ENCODE measurements at places on chromosomes 4 and X. TPM values are rescaled to one million over a fixed set of nuclear protein-coding genes. Genes with fewer than 3 reads are reported as not detected.
A peak's percentile ranks its signal among the peaks of the same experiment; 100 is the strongest.

DNA sequence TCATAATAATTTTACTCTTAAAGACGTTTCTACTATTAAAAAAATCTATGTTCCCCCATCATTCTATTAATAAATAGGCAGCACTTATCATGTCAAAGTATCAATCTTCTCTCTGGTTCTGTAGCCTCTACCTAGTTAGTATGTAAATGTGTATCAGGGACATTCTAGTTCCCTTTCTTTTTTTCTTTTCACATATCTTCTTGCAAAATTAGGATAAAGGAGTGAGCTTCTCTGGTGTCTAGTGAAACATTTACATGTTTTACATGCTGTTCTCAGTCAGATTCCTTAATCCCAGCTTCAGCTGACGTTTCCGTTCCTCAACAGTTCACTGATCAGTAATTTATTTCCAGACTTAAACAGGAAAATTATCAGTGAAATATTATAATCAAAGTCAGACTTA, 11.8 kb downstream of the PCDH10 start:
- H3K4me3 ChIP-seq = no peak overlapping the region
- no peak overlapping the region for H3K27ac ChIP-seq
- no peaks in the 10 kb centered on the region for H3K36me3 ChIP-seq
- H3K4me1 ChIP-seq = no peaks in the 10 kb centered on the region
- DNase-seq = no peak
- H3K27me3 ChIP-seq = no peaks in the 10 kb centered on the region

DNA sequence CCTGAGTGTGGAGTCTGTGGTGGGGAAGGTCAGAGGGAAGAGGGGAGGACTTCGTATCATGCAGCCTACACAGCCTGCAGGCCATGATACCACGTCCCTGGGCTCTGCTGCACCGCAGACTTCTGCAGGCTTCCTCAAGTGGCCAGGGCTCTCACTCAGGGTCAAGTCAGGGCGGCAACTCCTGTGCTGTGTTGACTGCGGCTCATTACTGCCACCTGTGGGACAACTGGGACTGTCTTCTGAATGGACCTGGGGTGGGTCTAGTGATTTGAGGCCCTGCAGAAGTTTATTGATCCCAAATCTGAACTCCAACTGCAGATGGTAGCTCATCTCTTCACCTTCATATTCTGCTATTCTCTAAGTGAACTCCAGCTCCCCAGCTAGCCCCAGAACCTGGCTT, 167.1 kb downstream of the NSUN7 start:
- H3K4me1 ChIP-seq = no peaks in the 10 kb centered on the region
- H3K27me3 ChIP-seq = no peaks in the 10 kb centered on the region
- no peak overlapping the region for H3K27ac ChIP-seq
- no peaks in the 10 kb centered on the region for H3K36me3 ChIP-seq
- DNase-seq = peak; percentile 69

DNA sequence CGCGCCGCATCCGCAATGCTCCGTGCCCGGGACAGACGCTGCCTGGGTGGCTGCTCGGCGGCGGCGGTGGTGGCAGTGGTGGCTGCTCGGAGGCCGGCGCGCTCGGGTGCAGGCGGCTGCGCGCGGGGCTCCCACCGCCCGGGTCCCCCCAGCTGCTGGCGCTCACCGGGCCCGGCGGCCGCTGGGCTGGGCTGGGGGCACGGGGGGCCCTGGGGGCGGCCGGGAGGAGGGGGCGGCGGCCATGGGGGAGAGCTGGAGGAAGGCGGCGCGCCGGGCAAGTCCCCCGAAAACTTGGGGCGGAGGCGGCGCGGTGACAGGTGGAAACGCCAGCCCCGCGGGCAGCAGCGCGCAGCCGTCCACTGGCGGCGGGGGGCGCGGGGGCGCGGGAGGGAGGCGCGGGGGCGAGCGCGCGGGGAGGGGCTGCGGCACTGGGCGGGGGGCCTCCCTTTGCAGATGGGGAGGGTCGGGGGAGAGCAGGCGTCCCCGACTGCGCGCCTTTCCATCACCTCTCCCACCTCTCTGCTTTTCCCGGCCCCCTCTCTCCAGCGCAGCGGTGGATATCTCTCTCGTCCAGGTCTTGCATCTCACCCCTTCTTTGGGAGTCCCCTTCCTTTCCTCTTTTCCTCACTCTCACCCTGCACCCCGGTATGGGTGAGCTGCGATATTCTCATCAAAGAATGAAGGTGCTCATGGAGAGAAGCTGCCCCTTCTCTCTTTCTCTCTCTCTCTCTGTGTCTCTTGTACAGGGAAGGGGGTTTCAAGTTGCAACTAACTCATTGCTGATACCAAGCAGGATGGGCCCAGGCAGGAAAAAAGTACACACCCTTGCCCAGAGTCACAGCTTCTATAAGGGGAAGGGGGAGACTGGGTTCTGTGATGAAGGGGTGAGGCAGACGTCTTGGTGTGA, 83.7 kb upstream of the DHRSX start:
- no peak overlapping the region for H3K4me3 ChIP-seq
- H3K27ac ChIP-seq = no peak overlapping the region
- no peaks in the 10 kb centered on the region for H3K27me3 ChIP-seq
- no peak for DNase-seq

- peak overlapping the region; percentile 89 for H3K27ac ChIP-seq
- peaks cover 13% of the 10 kb centered on the region for H3K4me1 ChIP-seq
- H3K4me3 ChIP-seq = peak overlapping the region; percentile 39
- H3K36me3 ChIP-seq = no peaks in the 10 kb centered on the region
- H3K27me3 ChIP-seq = no peaks in the 10 kb centered on the region
Measured at GRCh38 chrX:70132877-70133302, 357 bp upstream of the IGBP1 start.

VEGFD gene
- not detected for total RNA-seq

- no peaks in the 10 kb centered on the region for H3K27me3 ChIP-seq
- H3K4me3 ChIP-seq = no peak overlapping the region
- no peaks in the 10 kb centered on the region for H3K36me3 ChIP-seq
Measured at GRCh38 chr4:105470766-105471165, 3.1 kb downstream of the PPA2 start.

MMRN1 gene
- 33.5 TPM for total RNA-seq

GRCh38 chr4:153792618-153793247, 3.9 kb upstream of the SFRP2 start:
- no peak overlapping the region for H3K27ac ChIP-seq
- DNase-seq = no peak
- H3K36me3 ChIP-seq = no peaks in the 10 kb centered on the region
- peaks cover 5% of the 10 kb centered on the region for H3K27me3 ChIP-seq
- H3K4me1 ChIP-seq = peaks cover 40% of the 10 kb centered on the region
- no peak overlapping the region for H3K4me3 ChIP-seq

DNA sequence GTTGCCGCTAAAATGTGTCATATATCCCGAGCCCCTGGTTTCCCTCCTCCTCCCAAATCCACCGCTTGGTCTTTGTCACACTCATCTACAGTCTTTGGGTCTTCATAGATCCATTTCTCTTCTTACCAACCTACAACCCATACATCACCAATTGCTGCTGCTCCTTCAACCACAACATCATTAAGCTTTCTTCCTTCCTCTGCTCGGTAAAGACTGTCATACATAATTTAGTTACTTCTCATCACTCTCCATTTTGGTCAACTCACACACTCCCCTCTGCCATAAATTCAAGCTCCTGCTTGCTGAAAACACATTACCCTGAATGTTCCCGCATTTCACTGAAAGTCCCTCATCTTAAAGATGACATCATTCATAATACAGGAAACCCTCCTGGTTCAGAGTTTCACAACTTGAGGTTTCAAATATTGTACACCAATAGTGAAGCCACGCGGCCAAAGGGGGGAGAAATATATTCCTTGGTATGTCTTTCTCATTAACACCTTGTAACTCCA, 1.7 kb upstream of the DCTD start:
- H3K27me3 ChIP-seq = no peaks in the 10 kb centered on the region
- H3K4me1 ChIP-seq = peaks cover 29% of the 10 kb centered on the region
- no peak overlapping the region for H3K27ac ChIP-seq

DNA sequence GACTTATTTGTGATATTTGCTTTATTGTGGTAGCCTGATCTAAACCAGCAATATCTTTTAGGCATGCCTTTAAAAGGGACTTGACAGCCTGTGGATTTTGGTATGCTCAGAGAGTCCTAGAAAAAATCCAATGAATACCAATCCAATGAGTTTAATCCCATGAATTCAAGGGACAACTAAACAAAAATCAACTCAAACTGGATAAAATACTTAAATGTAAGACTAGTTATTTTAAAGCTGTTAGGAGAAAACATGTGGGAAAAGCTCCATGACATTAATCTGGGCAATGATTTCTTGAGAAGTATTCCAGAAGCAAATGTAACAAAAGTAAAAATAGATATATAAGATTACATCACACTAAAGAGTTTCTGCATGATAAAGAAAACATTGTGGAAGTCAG, 711.5 kb upstream of the PITX2 start:
- H3K4me1 ChIP-seq = no peaks in the 10 kb centered on the region
- no peak overlapping the region for H3K4me3 ChIP-seq

UCP1 gene
- total RNA-seq = not detected

- DNase-seq = no peak
- no peak overlapping the region for H3K27ac ChIP-seq
- no peaks in the 10 kb centered on the region for H3K4me1 ChIP-seq
Measured at GRCh38 chr4:104294811-104295210, 199.9 kb downstream of the CXXC4 start.

APLN gene
- not detected for total RNA-seq

ANKRD50 gene
- 6.7 TPM for total RNA-seq

DNA sequence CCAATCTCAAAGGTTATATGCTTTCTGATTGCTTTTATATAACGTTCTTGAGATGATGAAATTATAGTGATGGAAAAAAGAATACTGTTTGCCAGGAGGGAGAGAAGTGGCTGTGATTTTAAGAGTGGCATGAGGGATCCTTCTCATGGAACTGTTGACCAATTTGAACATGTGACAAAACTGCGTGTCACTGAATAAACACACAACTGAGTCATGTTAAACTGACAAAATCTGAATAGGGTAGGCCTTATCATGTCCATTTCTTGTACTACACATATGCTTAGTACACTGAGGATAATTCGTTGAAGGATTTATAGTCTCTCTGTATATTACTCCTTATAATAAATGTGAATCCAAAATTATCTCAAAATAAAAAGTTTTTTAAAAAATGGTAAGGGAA, 22.2 kb upstream of the HSPA4L start:
- H3K4me3 ChIP-seq = no peak overlapping the region
- H3K36me3 ChIP-seq = no peaks in the 10 kb centered on the region
- H3K4me1 ChIP-seq = no peaks in the 10 kb centered on the region
- no peak overlapping the region for H3K27ac ChIP-seq

GRCh38 chr4:17324386-17324830, 187.5 kb downstream of the QDPR start:
- H3K4me1 ChIP-seq = no peaks in the 10 kb centered on the region
- no peaks in the 10 kb centered on the region for H3K36me3 ChIP-seq
- peak; percentile 13 for DNase-seq
- H3K27me3 ChIP-seq = no peaks in the 10 kb centered on the region
- H3K27ac ChIP-seq = no peak overlapping the region
- H3K4me3 ChIP-seq = no peak overlapping the region

DNA sequence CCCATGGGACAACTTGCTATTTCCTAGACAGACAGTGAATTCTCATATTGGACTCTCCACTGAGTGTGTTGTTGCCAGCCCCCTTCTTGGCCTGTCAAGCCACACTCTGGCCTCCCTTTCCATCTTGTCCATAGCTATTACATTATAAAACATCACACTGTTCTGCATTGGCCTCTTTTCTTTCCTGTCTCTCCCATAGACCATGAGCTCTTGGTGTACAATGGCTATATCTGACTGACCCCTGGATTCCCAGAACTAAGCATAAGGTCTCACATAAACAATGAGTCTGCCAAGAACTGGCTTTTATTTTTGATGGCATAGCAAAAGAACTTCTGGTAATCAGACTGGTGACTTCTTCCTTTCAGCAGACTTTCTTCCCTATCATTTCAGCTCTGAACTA, 23.8 kb downstream of the STARD8 start:
- no peaks in the 10 kb centered on the region for H3K27me3 ChIP-seq
- no peaks in the 10 kb centered on the region for H3K4me1 ChIP-seq
- no peak for DNase-seq
- H3K36me3 ChIP-seq = no peaks in the 10 kb centered on the region
- no peak overlapping the region for H3K4me3 ChIP-seq
- no peak overlapping the region for H3K27ac ChIP-seq

RAB40A gene
- total RNA-seq = not detected

Data from body of pancreas (tissue), 4 donors.